ENCODE measurements at places on chromosomes 2 and 18.

- no peak for DNase-seq
These were observed 49.3 kb downstream of the SLC35F5 start for GRCh38 chr2:113707106-113707505.

DNA sequence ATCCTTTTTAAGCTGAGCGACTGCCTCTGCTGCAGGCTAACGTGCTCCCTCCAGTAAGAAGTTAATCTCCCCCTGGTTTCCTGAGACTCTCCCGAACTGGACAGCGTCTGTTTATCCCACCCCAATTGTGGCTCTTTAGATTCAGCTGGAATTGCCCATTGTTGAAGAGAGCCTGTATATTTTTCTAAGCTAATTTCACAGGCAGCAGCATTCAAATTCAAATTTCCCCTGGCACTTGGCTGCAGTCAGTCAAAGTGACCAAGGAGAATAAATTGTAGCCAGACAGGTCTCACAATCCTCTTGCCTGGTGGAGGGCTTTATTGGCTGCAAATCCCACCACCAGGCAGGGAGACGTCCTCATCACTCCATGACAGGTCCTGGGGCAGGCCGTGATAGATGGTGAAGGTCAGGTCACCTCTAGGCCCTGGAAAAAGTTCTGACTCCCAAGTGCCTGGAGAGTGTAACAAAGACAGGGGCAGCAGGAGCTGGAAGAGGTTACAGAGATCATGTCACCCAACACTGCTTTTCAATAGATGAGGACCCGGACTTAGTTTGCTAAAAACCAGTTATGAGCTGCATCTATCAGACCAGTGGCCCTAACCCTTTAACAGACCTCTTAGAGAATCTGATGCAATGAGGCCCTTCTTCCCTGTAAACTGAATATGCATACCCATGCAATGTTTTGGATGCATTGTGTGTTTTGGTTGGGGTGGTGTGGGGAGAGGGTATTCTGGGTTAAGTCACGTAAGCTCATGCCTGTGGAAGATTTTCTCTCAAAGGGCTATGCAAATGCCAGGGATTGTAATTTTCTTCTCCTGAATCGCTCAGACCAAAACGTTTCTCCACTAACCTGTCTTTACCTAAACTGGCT is 32.3 kb upstream of the C18orf32 start:
- DNase-seq: no peak

DNA sequence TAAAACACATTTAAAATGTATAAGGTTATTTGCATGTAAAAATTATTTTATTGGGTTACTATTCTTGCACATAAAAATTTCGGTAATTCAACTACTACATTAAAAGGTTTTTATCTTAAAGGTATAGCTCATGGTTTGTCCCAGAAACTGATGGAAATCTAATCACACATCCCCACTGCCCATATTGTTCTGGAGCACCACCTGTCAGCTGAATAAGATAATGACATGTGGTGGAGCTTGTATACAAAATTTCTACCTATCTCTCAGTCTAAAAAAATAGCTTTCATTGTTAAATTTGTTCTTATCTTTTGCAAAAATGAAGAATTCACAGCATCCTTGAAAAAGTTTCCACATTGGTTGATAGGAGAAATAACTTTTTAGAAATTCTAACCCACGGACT is 18.3 kb downstream of the ERBB4 start:
- no peak for DNase-seq

- DNase-seq: no peak
These were observed 45.6 kb downstream of the KCNIP3 start for GRCh38 chr2:95342556-95343320.

- DNase-seq: no peak
These were observed 35.1 kb downstream of the CD28 start for GRCh38 chr2:203741566-203741965.

GRCh38 chr2:10284108-10284870 is 18.4 kb upstream of the HPCAL1 start:
- DNase-seq: no peak

GRCh38 chr2:31110431-31110830 is 27.8 kb downstream of the GALNT14 start:
- no peak for DNase-seq

- no peak for DNase-seq
These were observed 856.8 kb downstream of the DPP10 start for GRCh38 chr2:115299199-115299598.

GRCh38 chr18:52499016-52499415 is 159.0 kb downstream of the DCC start:
- no peak for DNase-seq

- DNase-seq: no peak
These were observed 274.8 kb upstream of the NCKAP5 start for GRCh38 chr2:133843091-133843490.

DNA sequence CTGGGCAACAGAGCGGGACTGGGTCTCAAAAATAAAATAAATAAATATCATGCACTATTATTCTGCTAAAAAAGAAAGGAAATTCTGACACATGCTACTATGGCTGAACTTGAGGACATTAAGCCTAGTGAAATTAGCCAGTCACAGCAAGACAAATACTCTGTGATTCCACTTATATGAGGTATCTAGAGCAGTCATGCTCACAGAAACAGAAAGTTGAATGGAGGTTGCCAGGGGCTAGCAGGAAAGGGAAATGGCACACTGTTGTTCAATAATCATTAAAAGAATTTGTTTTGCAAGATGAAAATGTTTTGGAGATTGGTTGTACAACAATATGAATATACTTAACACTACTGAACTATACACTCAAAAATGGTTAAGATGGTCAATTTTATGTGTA is 60.8 kb downstream of the NCKAP1 start:
- DNase-seq: no peak

DNA sequence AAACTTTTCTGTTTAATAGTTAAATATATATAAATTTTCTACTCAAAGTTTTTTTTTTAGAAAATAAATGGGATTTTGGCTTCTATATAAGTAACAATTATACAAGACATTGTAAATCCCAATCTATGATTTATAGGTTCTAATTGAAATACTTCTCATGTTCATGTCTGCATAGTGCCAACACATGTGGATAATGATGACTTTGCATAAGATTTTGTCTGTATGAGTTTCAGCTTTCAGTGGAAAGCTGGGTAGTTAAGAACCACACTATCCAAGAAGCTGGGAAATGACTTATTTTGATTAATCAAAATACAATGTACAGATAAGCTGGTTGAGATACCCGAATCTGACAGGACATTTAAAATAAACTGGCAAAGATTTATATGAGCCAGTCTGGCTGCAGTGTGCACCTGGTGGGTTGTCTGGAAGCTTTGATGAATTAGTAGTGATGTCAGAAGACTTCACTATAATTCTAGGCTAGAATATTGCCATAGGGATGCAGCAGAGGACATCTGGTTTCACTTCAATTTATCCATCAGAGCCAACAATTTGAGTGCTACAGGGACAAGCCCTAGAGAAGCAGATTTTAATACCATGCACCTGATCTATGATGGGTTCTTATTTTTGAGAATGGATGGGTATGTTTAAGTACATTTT is 45.4 kb downstream of the EML6 start:
- no peak for DNase-seq

DNA sequence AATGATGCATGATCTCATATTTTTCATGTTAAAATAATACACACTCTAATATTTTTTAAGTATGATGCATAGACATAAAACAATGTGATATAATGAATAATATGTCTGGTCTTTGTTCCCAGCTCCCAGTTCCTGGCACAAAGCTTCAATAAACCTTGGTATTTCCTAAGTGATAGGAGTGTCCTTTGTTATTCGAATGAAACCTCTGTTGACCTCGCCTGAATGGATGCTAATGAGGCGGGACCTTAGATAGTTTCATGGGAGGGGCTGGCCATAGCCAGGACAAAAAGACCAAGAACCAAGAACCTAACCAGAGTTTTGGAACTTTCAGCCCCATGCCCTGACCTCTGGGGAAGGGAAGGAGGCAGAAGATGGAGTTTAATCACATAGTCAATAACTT is 257.7 kb upstream of the COPS8 start:
- DNase-seq: no peak

DNA sequence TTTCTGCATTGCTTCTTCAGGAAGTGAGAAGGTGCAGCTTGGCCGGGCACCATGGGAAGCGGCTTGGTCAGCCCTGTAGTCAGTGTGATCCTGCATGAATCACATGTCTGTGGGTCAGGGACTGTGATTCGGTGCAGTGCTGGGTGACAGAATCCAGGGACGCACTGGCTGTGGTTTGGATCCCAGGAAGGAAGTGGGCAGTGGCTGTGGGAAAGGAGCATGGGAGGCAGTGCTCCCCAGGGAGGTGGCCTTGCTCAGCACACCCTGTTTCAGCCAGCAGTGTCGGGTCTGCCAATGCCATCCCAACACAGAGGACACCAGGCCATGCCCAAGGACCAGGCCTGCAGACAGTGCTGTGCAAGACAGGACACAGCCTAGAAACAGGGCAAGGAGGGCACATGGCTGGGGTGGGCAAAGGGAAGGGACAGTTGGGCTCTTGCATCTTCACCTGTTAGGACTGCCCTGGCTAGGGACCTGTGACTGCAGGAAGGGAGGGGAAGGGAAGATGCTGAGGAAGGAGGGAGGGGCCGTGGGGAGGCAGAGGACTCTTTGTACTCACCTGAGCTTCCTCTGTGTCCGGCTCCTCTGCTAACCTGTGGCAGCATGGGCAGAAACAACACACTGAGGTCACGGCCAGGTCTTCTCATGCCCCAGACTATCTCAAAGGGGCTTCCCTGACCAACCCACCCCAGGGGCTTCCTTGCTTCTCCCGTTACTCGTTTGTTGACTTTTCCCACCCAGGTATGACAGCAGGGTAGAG is 37.2 kb upstream of the DNMT3A start:
- no peak for DNase-seq

DNA sequence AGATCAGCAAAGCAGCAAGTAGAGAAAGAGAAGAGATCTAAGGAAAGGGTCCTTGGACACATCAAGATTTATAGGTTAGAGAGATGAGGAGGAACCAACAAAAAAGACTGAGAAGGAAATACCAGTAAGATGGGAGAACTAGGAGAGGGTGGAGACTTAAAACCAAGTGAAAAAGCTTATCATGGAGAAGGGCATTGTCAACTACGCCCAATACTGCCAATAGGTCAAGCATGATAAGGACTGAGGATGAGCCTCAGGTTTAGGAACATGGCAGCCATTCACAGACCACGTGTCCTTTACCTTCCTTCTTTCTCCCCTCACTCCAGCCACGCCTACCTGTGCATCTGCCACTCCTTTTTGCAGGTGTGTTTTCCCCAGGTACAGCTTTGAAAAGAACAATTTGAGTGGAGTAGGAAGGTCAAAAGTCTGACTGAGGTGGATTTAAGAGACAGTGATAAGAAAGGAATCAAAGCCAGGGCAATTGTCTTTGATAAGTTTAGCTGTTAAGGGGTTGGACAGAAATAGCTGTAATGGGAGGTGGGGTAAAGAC is 238.7 kb downstream of the STK39 start:
- DNase-seq: no peak

GRCh38 chr2:178005756-178006155 is 66.8 kb downstream of the PDE11A start:
- no peak for DNase-seq

DNA sequence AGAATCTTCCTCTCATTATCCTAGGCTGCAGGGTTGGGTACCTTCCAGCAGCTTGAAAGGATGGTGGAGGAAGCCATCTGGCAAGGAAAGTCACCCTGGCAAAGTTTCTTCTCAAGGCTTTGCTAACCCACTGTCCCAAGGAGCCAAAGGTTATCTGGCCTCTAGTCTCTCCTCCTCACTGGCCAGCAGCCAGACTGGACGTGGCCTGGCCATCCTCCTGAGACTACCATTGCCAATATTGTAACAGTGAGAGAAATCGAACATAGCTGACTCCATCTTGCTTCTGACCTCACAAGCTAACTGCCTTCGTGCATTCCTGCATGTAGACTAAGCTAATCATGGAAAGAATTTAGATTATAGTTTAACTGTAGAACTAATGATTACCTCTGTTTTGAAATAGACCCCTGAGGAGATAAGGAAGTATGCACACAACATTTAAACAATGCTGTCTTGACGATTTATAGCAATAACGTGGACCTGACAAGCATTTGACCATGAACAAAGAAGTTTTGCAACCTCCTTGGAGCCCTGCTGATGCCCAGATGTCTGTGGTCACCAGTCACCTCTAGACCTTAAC is 7.8 kb upstream of the ANXA4 start:
- no peak for DNase-seq

DNA sequence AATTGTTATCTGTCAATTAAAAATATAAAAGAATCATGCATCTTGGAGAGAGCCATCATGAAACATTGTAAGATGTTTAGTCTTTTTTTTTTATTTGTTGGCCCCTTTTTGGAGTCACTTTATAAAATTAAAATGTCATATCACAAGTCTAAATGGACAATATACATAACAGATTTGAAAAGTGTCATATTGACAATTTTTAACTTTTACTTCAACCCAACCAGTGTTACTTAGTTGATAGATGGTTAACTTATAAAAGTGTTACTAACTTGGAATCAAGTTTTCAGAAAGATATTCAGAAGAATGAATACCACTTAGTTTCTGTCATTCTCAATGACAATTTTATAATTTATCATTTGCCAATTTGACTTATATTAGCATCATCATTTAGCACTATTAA is 218.3 kb downstream of the OTX1 start:
- no peak for DNase-seq

DNA sequence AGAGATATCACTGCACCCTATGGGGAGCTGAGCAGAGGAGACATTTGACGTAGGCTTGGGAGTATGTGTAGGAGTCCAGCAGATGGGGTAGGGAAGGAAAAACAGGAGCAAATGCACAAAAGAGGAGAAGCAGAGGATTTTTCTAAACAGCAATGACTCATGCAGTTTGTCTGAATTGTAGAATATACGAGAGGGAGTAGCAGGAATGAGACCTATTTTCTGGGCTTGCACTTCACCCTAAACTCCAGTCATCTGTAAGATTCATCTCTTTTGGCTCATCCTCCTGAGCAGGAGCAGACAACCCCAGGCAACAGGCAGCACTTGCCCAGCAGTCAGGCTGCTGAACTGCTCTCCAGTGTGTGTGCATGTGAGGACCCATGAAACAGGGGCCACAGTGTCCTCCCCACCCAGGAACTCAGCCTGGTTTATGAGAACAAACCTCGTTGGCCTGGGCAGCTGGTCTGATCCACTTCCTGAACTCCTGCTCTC is 100.2 kb upstream of the CDC42EP3 start:
- DNase-seq: no peak

GRCh38 chr2:69196327-69197117 is 183.5 kb downstream of the ANTXR1 start:
- DNase-seq: no peak

DNA sequence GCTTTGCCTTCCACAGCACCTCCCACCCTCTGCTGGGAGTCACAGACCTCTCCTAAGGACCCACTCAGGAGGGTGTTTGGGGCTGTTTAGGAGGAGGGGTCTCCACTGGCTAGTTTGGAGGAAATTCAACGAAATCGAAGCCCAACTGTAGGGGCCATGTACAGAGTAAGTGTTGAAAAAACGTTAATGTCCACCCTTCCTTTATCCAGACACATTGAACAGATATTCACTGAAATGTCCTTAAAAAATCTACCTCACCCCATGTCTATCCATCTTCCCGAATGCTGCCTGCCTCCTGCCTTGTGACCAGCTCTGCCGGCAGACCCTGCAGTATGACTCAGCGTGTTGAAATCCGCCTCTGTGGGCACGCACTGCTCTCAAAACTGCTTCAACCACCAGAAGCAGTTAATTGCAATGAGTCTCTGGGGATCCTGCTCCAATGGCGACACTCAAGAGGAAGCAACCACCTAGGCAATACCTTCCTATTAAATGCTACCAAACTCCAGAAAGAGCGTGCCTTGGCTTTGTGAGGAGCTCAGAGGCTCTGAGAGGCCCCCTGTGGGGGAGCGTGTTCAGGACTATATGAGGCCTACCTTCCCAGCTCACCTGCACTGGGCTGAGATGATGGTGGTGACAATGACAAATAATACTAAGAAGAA is 61.4 kb upstream of the RTN4 start:
- DNase-seq: no peak

- DNase-seq: no peak
These were observed 19.4 kb downstream of the FOSL2 start for GRCh38 chr2:28411956-28412609.

Measured in CD4-positive, alpha-beta T cell treated with Interleukin-4 for 4 hours (primary cell).